ENCODE measurements at places on chromosomes 2 and 18.

DNA sequence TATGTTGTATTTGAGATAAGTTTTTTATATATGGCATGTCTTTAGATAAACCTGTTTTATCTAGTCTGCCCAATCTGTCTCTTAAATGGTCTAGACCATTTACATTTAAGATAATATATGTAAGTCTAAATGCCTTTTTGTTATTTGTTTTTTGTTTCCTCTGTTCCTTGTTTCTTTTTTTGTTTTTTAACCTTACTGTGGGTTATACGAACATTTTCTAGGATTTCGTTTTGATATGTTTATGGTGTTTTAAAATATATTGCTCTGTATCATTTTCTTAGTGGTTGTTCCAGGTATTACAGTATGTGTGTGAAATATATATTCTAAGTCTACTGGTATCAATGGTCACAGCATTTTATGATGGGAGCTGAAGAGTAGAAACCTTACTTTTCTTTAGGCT, 13.3 kb downstream of the BCL2L11 start:
- no peaks in the 10 kb centered on the region for H3K27me3 ChIP-seq
- H3K4me3 ChIP-seq, result no peak overlapping the region
- no peaks in the 10 kb centered on the region for H3K4me1 ChIP-seq
- no peaks in the 10 kb centered on the region for H3K36me3 ChIP-seq
- no peak for DNase-seq
- H3K27ac ChIP-seq, result no peak overlapping the region

- H3K36me3 ChIP-seq, result no peaks in the 10 kb centered on the region
- no peaks in the 10 kb centered on the region for H3K4me1 ChIP-seq
- H3K4me3 ChIP-seq, result no peak overlapping the region
- H3K27ac ChIP-seq, result no peak overlapping the region
Observed at GRCh38 chr2:75100011-75100800, 99.1 kb downstream of the TACR1 start.

DNA sequence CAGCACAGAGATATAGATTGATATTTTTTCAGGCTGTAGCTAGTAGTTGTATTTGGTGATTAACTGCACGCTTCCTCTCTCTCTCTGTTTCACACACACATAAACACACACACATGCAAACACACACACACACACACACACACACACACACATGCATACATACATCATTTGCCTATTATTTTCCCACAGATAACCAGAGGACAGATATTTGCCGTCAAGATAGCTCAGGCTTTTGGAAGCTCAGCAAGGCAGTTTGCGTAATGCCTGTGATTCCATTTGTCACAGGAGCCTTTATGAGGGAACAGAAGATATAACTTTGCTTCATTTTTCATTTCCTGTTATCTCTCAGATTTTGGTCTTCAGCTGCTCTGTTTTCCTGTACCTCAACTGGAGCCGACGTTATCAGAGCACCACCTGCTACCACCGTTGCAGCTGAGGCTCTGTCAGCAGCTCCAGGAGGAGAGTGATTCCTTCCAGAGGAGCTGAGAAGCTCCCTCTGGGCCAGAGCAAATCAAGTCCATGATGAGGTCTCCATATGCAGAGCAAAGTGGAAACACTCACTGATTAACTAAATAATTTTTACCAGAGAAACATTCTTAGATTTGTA, 341.9 kb upstream of the PIK3C3 start:
- H3K4me1 ChIP-seq, result no peaks in the 10 kb centered on the region
- no peaks in the 10 kb centered on the region for H3K27me3 ChIP-seq
- no peak overlapping the region for H3K27ac ChIP-seq
- no peak for DNase-seq
- H3K4me3 ChIP-seq, result no peak overlapping the region
- no peaks in the 10 kb centered on the region for H3K36me3 ChIP-seq

DNA sequence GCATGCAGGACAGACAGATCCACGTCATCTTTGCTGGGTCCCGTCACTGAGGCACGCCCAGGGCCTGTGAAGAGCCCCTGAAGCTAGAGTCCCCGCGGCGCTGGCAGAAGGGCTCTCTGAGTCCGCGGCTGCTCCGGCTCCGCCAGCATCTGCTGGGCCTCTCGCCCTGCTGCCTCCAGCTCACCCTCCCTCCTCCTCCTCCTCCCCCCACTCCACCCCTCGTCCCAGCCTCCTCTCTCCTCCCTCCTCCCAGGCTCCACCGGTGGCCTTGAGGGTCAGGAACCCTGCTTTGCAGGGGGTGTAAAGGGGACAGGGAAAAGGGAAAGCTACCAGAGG, at the start of gene TNS1:
TNS1 (minus strand) TSS at position 151 of the 336 bp plus-strand sequence; CDS start at position 28, 123 bp downstream.
- no peaks in the 10 kb centered on the region for H3K27me3 ChIP-seq
- H3K4me1 ChIP-seq, result no peaks in the 10 kb centered on the region
- H3K36me3 ChIP-seq, result no peaks in the 10 kb centered on the region
- H3K27ac ChIP-seq, result no peak within 1 kb of the TSS
- DNase-seq, result no peak
- no peak within 1 kb of the TSS for H3K4me3 ChIP-seq
